ENCODE measurements at places on chromosomes 7 and 10. TPM values are rescaled to one million over a fixed set of nuclear protein-coding genes. Genes with fewer than 3 reads are reported as not detected.

Gene CALCR
- total RNA-seq: 0.10 TPM

GRCh38 chr7:114979803-114980507 is 58.1 kb downstream of the MDFIC start:
- no peak overlapping the region for H3K4me3 ChIP-seq
- no peaks in the 10 kb centered on the region for H3K4me1 ChIP-seq
- H3K27me3 ChIP-seq: no peaks in the 10 kb centered on the region
- DNase-seq: no peak
- H3K36me3 ChIP-seq: peaks cover 16% of the 10 kb centered on the region

- H3K27me3 ChIP-seq: no peaks in the 10 kb centered on the region
- H3K4me1 ChIP-seq: peaks cover 52% of the 10 kb centered on the region
- no peak for DNase-seq
These were observed 37.0 kb upstream of the PDCD4 start for GRCh38 chr10:110834629-110835301.

- H3K4me3 ChIP-seq: peak overlapping the region; percentile 33
- peaks cover 5% of the 10 kb centered on the region for H3K36me3 ChIP-seq
- peak overlapping the region; percentile 80 for H3K27ac ChIP-seq
- DNase-seq: no peak
These were observed 142.2 kb downstream of the ATXN7L1 start for GRCh38 chr7:105734233-105734632.

GRCh38 chr7:30726296-30727006 is 25.5 kb upstream of the INMT start:
- H3K4me1 ChIP-seq: no peaks in the 10 kb centered on the region
- no peak for DNase-seq
- H3K36me3 ChIP-seq: no peaks in the 10 kb centered on the region
- no peak overlapping the region for H3K27ac ChIP-seq
- no peak overlapping the region for H3K4me3 ChIP-seq
- peaks cover 48% of the 10 kb centered on the region for H3K27me3 ChIP-seq

Gene OPN4
- total RNA-seq: not detected

- no peak overlapping the region for H3K4me3 ChIP-seq
- peak overlapping the region; percentile 79 for H3K27ac ChIP-seq
- H3K36me3 ChIP-seq: peaks cover 18% of the 10 kb centered on the region
- no peaks in the 10 kb centered on the region for H3K27me3 ChIP-seq
These were observed 14.2 kb downstream of the PDLIM1 start for GRCh38 chr10:95276367-95277200.

- H3K36me3 ChIP-seq: no peaks in the 10 kb centered on the region
- H3K27me3 ChIP-seq: no peaks in the 10 kb centered on the region
- no peak overlapping the region for H3K4me3 ChIP-seq
- DNase-seq: no peak
- H3K27ac ChIP-seq: no peak overlapping the region
These were observed 263.0 kb downstream of the TCF7L2 start for GRCh38 chr10:113213035-113213434.

DNA sequence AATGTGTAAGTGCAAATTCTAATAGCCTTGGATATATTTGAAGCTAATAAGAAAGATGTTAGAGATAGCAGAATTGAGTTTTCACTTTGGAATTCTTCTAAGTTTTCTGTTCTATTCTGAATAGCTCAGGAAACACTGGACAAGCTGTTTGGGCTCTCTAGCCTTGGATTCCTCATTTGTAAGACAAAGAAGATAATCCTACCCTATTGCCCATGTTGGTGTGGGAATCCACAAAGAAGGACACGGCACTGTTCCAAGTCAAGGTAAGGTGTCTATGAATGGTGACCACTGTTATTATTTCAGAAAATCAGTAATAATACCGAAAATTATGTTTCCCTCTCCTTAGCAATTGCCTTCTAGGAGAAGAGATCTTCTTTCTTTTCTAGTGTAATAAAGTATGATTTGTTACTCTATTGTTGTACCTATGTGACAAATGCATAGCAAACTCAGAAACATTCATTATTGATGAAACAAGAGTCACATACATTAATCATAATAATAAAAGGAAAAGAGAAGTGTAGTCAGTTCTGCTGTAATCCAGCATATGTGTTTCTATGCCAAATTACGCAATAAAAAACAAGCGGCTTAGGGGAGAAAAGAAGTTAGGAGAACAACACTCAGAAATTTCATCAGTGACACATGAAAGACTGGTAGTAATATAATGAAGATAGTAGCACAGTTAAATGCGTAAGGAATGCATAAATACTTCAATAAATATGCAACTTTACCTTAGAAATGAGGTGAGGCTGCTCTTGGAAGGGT is 1012.3 kb upstream of the PHF14 start:
- no peaks in the 10 kb centered on the region for H3K4me1 ChIP-seq
- DNase-seq: no peak
- no peaks in the 10 kb centered on the region for H3K36me3 ChIP-seq

DNA sequence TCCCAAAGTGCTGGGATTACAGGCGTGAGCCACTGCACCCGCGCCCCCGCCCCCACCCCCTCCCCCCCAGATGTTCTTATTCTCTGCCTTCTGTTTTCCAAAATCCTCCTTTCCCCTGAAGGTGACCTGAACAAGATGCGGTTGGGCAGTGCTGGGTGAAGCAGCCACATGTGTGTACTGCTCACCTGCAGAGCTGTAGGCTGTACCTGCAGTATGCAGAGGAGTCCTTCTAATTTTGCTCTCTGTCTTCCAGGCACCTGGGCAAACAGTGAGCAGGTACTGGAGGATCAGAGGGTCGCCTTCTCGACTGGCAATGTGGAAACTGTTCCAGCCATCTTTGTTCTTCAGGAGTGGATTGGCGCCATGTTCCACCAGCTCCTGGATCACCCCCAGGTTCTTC is 2.1 kb downstream of the ANKRD16 start:
- H3K4me1 ChIP-seq: peaks cover 45% of the 10 kb centered on the region
- H3K27me3 ChIP-seq: no peaks in the 10 kb centered on the region
- H3K27ac ChIP-seq: no peak overlapping the region
- no peak for DNase-seq

Measured in type B pancreatic cell (in vitro differentiated cells).